Stimulated activated CD4-positive, alpha-beta T cell treated with anti-CD3 and anti-CD28 coated beads, Interleukin-1b, Interleukin-23, amount 100 ng/mL, for 1 hour (primary cell): ENCODE measurements at places on chromosomes 7 and 10.

- DNase-seq: no peak
These were observed 126.2 kb downstream of the CCNY start for GRCh38 chr10:35462491-35462934.

- DNase-seq: no peak
These were observed 9.4 kb upstream of the ZC3HAV1 start for GRCh38 chr7:139118805-139119485.

DNA sequence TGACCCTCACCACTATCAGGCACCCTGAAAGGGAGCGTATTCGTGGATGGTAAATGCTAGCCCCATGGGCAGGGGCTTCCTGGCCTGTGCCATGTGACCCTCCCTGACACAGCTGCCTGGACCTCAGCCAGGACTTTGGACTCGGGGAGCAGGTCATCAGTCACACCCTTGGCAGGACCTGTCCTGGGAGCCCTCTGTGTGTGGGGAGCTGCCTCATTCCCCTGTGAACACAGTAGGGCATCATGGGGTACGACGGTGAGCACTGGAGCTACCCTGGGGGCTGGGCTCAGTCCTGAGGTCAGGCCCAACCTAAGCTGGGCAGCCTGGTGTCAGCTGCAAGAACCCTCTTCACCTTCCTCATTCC, 129.3 kb upstream of the FAM20C start:
- no peak for DNase-seq

DNA sequence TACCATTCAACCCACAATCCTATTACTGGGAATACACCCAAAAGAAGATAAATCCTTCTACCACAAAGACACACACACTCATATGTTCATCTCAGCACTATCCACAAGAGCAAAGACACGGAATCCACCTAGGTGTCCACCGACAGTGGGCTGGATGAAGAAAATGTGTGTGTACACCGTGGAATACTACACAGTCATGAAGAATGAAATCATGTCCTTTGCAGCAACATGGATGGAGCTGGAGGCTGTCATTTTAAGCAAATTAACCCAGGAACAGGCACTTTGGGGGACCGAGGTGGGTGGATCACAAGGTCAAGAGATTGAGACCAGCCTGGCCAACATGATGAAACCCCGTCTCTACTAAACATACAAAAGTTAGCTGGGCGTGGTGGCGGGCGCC, 8.3 kb upstream of the FOXL3 start:
- DNase-seq: no peak

DNA sequence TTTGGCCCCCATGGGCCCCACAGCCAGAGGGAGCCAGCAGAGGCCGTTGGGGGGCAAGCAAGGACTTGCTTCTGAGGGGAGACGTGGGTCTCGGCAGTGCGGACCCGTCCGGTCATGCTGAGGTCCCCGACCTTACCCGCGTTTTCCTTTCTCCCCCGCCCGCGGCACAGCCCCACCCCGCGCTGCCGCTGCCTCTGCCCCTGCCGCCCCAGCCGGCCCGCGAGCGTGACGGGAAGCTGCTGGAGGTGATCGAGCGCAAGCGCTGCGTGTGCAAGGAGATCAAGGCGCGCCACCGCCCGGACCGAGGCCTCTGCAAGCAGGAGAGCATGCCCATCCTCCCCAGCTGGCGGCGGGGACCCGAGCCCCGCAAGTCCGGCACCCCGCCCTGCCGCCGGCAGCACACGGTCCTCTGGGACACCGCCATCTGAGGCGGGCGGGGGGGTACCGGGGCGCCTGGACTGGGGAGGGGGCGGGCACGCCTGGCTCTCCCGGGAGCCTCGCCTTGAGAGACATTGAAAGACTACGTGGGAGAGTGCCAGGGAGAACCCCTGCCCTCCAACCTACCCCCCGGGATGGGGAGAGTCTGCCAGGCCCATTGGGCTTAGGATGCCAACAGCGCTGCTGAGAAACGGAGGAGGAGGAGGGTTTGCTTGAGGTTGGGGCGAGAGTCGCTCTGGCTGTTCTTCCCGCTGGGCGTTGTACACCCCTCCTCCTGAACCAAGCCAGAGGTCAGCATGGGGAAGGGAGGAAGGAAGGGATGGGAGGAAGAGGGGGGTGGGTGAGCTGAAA, 9.9 kb downstream of the NYAP1 start:
- DNase-seq: peak; percentile 33

DNA sequence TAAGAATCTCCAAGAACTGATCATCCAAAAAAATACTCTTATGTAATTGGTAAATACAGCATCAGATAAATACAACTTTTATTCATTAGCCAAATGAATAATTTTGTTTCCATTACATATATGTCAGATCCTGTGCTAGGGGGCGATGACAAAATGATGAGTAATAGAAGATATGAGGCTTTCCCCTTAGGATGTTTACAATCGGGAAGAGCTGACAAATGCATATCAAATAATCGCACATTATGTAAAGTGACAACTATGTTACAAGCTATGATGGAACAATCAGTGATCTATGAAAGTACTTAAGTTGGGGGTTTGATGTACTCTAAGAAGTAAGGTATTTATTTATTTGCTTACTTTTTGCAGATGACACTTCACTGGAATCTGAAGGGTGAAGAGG, 465.6 kb upstream of the VSTM2A start:
- no peak for DNase-seq

GRCh38 chr10:74994854-74995253, 116.6 kb upstream of the SAMD8 start:
- no peak for DNase-seq

- DNase-seq: no peak
These were observed 83.5 kb downstream of the SGMS1 start for GRCh38 chr10:50540069-50540825.

- no peak for DNase-seq
These were observed 59.7 kb downstream of the SORBS1 start for GRCh38 chr10:95501203-95502094.
